ENCODE measurements at places on chromosomes 1 and 21.
A peak's percentile ranks its signal among the peaks of the same experiment; 100 is the strongest.

- no peak for DNase-seq
Measured at GRCh38 chr1:205924460-205924790, 18.8 kb downstream of the SLC26A9 start.

GRCh38 chr1:65762081-65762862 is 30.4 kb upstream of the PDE4B start:
- no peak for DNase-seq

GRCh38 chr1:6544831-6545230 is 9.5 kb downstream of the NOL9 start:
- no peak for DNase-seq

GRCh38 chr1:73604739-73605138 is 593.2 kb downstream of the LRRIQ3 start:
- no peak for DNase-seq

GRCh38 chr1:9719978-9720722 is 68.6 kb downstream of the PIK3CD start:
- DNase-seq, result no peak

DNA sequence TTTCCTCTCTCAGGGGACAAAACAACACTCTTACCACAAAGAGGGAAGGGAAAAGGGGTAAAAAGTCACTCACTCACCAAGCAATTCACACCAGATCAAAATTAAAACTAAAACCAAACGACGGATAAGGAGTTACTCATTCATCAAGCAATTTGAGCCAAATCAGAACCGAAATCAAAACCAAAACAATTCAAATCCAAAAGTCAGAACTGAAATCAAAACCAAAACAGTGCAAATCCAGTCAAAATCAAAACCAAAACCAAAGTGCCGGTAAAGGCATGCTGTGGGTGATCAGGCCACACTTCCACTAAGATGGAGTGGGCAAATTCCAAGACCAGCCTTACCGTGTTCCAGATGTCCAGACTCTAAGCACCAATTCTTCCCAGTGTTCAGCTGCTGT is 717.9 kb downstream of the AMY1C start:
- no peak for DNase-seq

GRCh38 chr21:40433538-40433937 is 413.4 kb downstream of the DSCAM start:
- no peak for DNase-seq

GRCh38 chr1:222653178-222653827 is 35.4 kb downstream of the MIA3 start:
- peak; percentile 4 for DNase-seq

DNA sequence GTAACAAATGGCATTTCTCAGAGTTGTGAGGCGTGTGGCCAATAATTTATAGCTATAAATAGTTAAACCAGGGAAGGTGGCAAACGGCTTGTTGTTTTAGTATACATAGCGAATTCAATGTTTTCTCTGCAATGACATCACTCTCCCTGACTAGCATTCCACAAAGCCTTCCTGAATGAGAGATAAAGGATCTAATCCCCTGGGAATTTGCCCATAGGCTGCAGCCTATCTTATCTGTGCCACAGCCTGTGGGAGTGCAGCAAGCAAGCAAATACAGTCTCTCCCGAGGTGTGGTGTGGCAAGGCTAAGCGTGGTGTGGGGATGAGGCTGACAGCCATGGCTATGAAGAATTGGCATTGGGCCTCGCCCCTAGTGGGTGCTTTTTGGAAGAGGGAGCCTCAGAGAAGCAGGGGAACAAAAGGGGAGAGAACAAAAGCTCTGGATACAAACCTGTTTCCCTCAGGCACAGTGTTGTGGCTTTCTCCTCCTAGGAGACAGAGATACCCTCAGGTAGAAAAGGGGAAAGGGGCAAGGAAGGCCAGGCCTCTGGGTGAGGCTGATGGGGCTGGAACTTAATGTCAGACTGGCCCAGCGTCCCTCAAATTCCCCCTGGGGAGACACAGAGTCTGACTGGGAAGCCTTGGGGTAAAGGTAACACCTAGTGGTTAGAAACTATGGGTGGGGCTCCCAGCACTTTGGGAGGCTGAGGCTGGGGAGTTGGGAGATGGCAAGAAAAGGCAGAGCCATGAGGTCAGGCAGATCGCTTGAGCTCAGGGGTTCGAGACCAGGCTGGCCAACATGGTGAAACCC is 8.9 kb downstream of the TAGLN2 start:
- no peak for DNase-seq

- DNase-seq, result no peak
Measured at GRCh38 chr1:172001288-172001687, 160.0 kb downstream of the DNM3 start.

- DNase-seq, result no peak
Measured at GRCh38 chr21:44043613-44044012, 31.5 kb downstream of the TRAPPC10 start.

- no peak for DNase-seq
Measured at GRCh38 chr21:43362915-43363314, 64.0 kb downstream of the SIK1 start.

GRCh38 chr1:151783796-151784195 is 6.5 kb downstream of the TDRKH start:
- no peak for DNase-seq

DNA sequence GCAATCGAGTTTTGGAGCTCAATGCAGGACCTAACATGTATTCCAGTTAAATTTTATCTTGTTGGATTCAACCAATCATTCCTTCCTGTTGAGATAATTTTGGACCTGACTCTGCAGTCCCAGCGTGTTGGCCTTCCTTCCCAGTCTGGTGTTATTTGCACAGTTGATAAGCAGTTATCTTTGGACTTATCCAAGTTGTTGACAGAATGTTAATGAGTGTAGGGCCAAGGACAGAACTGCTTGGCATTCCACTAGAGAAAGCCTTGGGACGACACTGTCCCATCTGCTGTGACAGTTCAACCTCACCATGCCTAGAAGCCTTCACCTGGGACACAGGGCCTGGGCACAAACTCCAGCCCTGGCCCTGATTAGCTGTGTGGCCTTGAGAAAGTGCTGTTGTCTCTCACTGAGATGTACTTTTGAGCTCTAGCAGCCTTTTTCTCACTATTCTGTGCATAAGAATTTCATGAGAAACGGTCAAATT is 104.1 kb upstream of the SLC25A33 start:
- DNase-seq, result no peak

GRCh38 chr1:200971955-200972711 is 51.4 kb downstream of the KIF21B start:
- peak; percentile 43 for DNase-seq

DNA sequence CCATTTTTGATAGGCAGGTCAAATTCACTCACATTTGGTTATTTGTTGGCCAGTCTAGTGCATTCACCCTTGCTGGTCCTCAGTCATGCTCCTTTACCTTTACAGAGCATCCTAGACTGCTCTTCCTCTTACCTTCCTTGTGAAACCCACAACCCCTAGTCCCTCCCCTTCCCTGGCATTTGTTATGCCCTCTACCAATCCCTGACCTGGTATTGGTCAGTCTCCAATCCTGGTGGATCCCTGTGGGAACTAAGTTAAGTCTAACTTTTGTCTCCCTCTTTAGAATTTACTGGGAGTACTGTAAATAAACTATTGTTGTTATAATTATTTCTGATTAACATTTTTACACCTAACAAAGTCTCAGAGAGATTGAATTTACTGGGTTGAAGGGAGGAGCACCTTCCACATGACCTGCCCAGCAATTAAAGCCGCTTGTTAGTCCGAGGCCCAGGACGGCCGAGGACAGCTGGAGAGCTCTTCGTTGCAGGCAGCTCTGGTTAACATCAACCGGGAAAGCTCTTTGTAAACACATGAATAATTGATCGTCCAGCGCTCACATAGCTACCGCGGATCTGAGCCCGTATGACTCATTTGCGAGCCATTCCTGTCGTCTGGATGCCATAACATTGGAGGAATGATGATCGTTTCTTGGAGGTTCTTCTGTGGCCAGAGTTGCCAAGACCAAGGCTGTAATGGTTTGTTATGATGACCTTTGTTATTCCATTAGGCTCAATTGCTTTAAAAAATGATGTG is 31.9 kb downstream of the MTARC1 start:
- no peak for DNase-seq

GRCh38 chr1:30537279-30537678 is 186.1 kb downstream of the MATN1 start:
- no peak for DNase-seq

DNA sequence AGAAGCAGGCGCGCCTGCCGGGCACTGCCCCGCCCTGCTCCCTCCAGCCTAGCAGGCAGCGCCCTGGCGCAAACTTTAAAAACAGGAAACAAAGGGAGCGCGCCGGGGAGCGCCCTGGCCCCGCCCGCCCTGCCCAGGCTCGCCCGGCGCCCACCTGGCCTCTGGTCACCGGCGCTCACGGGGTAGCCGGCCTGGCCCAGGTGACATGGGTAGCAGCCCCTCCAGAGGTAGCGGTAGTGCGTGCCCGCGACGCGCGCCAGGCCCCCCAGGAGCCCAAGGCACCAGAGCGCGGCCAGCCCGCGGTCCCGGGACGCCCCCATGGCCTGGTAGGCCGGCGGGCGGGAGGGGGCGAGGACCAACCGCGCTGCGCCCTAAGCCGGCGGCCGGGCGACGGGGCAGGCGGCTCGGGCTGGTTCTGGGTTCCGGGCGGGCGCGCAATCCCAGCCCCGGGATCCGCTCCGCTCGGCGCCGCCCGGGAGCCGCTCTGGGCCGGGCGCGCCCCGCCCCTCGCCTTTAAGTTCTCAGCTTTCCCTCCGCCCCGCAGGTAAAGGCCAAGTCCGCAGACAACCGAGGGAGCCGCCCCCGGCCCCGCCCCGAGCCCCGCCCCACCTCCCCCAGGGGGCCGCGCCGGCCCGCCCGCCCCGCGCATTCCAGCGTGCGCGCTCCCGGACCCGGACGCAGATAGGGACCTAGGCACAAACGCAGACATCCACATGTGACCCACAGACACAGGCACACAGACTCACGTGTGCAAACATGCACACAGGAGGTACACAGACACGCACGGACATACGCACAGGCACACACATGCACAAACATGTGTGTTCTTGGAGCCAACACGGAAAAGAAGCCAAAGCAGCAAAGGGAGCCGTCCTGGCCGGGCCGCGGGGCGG is 76.7 kb downstream of the ARHGEF16 start:
- peak; percentile 63 for DNase-seq

GRCh38 chr1:29975036-29975694 is 738.8 kb downstream of the PTPRU start:
- DNase-seq, result no peak

DNA sequence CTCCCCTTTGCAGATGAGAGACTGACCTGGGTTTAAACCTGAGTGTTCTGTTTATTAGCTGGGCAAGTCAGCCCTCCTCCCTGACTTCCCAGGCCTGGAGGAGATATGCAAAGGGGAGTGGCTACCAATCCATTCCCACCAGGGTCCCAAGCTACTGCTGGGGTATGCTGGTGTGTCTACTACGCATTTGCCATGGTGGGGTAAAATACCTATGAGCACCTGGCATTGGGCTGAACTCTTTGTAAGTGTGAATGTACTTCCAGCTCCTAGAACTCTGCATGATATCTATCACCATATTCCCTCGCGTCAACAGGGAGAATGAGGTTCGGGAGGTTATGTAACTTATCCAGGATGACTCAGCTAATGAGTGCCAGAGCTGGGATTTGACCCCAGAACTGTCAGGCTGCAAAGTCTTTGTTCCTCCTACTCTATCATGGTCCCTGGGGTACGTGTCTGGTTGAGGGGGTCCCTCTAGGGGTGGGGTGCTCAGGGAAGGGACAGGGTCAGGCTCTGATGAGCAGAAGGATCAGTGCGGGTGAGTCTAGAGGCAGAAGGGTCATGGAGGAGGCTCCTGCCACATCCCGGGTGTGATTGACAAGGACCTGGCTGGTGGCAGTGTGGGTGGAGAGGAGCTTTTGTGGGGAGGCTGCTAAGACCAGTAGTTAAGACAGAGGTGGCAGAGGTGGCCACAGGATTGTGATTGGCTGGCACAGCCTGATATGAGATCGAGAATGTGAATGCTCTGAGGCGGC is 16.7 kb downstream of the AMPD2 start:
- DNase-seq, result no peak

DNA sequence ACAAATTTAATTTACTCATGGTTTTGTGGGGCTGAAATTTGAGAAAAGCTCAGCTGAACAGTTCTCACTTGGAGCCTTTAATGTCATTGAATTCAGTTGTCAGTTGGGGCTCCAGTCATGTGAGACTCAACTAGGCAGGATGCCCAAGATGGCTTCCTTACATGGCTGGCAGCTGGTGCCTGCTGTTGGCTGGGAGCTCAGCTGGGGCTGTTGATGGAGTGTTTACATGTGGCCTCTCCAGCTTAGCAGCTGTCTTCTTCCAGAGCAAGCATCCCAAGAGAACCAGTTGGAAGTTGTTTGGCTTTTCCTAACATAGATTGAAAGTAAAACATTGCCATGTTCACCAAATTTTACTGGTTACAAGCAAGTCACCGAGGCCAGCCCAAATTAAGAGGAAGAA is 81.8 kb upstream of the KCNA3 start:
- DNase-seq, result no peak

- DNase-seq, result no peak
Measured at GRCh38 chr1:174724219-174724618, 275.5 kb upstream of the CACYBP start.

DNA sequence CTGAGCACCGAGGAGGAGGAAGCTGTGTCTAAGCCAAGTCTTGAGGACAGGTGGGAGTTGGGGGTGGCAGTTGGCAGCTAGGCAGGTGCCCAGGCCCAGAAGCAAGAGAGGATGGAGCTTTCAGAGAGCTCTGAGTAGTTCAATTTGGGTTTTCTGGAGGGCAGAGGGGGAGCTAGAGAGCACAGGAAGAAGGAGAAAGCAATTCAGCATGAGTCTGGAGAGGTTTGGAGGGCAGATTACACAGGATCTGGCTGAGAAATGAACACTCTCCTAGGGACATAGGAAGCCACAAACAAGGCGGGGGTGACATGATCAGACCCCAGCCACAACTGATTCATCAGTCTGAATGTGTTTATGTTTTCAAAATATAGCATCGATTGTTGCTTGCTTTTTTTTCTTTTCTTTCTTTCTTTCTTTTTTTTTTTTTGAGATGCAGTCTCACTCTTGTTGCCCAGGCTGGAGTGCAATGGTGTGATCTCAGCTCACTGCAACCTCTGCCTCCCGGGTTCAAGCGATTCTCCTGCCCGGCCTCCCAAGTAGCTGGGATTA is 23.8 kb downstream of the PTPRF start:
- DNase-seq, result no peak

DNA sequence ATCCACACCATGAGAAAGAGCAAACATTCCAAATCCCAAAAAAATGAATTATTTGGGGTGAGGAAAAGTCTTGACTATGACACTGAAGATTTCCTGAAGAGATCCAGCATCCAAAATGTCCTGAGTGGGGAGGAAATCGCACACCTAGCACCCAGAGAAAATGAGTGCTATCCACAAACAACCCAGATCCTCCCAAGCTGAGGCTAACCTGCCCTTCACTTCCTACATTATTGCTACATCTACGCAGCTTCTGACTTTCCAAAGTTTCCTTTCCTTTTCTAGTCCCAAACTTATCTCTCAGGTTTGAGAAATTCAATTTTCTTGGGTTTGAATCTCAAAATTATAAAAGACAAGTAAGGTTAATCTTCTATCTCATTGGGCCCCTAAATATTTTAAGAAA is 906 bp upstream of the RGS13 start:
- no peak for DNase-seq

DNA sequence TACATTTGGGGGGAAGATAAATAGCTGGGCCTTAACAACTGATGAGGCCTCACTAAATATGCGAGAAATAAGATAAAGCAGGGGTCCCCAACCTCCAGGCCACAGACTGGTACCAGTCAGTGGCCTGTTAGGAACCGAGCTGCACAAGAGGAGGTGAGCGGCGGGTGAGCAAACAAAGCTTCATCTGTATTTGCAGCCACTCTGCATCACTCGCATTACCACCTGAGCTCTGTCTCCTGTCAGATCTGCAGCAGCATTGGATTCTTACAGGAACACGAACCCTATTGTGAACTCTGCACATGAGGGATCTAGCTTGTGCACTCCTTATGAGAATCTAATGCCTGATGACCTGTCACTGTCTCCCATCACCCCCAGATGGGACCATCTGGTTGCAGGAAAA is 5.2 kb upstream of the PAXBP1 start:
- DNase-seq, result no peak

Data from stimulated activated CD4-positive, alpha-beta T cell treated with anti-CD3 and anti-CD28 coated beads, Interleukin-12 subunit alpha, Interleukin-12 subunit beta, amount 100 ng/mL, for 24 hours (primary cell).